LNCaP clone FGC (cell line): ENCODE measurements at places on chromosomes 3 and 15.

GRCh38 chr3:32850226-32850625 lies 32.4 kb downstream of the TRIM71 start:
- no peak for DNase-seq

DNA sequence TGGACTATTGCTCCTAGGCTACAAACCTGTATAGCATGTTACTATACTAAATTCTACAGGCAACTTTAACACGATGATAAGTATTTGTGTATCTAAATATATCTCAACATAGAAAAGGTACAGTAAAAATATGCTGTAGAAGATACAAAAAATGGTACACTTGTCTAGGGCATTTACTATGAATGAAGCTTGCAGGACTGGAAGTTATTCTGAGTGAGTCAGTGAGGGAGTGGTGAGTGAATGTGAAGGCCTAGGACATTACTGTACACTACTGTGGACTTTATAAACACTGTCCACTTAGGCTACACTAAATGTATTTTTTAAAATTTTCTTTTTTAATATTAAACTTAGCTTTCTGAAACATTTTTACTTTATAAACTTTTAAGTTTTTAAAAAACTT lies 140.5 kb upstream of the SGO1 start:
- no peak for DNase-seq

DNA sequence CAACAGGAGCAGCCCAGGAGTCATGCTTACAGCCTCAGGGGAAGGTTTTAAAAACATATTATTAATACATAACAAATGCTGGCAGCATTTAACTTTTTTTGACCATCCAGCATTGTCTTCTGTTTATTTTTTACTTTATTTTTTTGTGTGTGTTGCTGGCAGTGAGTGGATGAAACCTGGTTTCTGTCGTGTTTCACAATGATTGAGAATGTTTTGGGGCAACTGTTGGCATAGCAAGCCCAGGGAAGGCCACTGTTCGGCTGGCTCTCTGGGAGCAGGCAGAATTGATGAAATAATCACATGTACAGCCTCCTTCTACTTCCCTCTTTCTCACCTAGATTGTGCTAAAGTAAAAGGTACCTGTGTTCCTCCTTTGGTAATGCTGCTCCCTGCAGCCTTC lies 190.2 kb downstream of the NR1D2 start:
- no peak for DNase-seq

DNA sequence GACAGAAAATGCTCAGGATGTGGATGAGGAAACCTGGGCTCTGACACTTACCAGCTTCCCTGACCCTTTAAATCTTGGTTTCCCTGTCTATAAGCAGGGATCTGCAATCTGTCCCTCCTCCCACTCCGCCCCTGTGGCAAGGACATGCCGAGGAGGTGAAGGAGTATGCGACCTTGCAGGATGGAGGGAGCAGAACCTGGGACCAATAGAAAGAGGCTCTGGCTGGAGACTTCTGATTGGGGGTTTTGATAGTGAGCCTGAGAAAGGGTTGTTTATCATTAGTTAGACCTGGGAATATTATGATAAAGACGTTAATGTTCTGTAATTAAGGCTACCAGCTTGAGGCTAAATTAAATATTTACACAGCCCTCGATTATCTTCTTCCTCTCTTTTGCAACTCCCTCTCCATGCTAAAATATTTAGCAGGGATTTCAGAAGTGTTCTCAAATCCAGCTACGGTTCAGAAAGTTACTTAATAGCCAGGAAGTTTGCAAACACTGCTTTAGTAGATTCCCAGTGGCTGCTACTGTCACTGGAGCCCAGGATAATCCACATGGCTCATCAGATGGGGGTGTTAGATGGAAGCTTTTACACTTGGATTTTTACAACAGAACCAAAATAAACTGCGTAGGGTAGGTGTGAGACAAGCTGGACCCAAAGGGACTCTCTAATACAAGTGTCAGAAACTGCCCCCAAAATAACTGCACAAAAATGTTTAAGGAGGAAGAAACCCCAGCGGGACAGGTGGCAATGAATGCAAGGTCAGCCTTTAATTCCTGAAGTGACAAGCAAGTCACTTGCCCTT lies 9.2 kb upstream of the PAQR5 start:
- DNase-seq, result no peak

GRCh38 chr3:187932530-187932929 lies 187.3 kb upstream of the BCL6 start:
- no peak for DNase-seq

- DNase-seq, result peak; percentile 56
Observed at GRCh38 chr3:190120269-190121060, at the start of gene P3H2. Gene P3H2 (minus strand): TSS chr3:190120897. CDS start chr3:190120731, 166 bp downstream.
